HepG2 (cell line): ENCODE measurements at places on chromosomes 5 and 9. TPM values are rescaled to one million over a fixed set of nuclear protein-coding genes. Genes with fewer than 3 reads are reported as not detected.
A peak's percentile ranks its signal among the peaks of the same experiment; 100 is the strongest.

The LCN9 gene
- not detected in 2 replicates for total RNA-seq

- DNase-seq: no peak
These were observed 36.3 kb upstream of the CDH10 start for GRCh38 chr5:24681106-24681505.

DNA sequence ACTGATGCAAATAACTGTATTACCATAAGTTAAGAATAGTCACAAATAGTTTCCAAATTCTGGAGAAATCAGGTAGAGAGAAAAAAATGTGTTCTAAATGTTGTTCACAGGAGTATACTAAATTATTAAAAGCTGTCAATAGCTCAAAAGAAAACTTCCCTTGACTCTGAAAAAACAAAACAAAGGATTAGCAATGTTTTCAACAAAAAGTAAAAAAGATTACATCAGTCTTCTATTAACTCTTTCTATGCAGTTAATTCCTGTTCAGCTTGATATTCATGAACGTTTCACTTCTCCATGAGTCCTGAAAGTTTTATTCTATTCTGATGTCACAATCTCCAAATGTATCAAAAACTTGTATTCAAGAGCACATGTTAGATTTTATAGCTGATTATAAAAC lies 9.5 kb upstream of the CLTB start:
- no peak for DNase-seq

DNA sequence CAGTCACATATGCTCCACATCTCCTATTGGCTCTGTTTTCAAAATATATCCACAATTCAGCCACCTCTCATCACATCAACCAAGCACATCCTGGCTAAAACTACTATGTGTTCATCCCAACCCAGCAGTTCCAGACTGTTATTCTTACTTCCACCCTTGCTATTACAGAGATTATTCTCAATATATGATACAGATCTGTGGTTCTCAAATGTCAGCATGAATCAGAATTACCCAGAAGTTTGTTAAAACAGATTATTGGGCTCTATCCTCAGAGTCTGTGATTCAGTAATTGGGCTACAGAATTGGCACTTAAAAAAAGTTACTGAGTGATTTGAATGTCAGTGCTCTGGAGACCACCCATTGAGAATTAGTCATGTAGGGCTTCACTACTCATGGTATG lies 78.8 kb upstream of the IZUMO3 start:
- no peak for DNase-seq

The EFNA5 gene
- total RNA-seq: not detected in 2 replicates

The TMEM252 gene
- total RNA-seq: not detected in 2 replicates

DNA sequence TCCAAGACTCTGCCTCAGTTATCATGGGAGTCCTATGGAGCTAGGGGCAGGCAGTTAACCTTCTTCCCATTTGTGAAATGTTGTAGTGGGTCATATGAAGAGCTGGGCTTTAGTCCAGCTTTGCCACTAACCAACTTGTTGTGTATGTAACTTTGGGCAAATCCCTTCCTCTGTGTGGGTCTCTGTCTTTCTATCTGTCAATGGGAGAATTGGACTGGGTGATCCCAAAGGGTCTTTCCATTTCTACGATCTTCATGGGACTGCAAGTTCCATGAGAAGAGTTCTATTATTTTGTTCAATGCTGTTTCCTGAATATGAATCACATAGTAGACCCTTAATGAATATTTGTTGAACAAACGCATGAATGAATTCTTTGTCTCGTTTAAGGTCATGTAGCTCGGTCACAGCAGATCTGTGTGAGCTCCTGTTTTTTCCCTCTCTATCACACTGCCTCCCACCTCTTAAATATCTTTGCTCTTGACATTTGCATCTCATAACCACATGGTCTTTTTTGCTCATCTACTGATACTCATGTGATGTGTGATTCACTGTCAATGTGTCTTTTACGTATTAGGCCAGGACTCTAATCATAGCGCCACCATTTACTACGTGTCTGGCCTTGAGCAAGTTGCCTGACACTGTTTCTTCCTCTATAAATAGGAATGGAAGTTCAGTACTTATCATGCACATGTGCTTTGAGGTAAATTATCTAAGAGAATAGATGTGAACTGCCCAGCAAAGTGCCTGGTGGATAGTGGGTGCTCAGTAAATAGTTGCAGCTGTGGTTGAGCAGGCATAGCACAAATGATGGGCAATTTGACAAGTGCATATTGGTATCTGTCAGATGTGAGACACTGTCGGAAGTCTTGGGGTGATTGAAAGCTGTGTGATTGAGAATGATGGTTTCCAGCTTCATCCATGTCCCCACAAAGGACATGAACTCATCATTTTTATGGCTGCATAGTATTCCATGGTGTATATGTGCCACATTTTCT lies 37.4 kb downstream of the PTTG1 start:
- DNase-seq: no peak

- DNase-seq: peak; percentile 59
These were observed 47.2 kb downstream of the GPBP1 start for GRCh38 chr5:57221049-57221568.

GRCh38 chr5:56735849-56736641 lies 79.3 kb upstream of the MAP3K1 start:
- no peak for DNase-seq

- DNase-seq: no peak
These were observed 18.3 kb upstream of the TERT start for GRCh38 chr5:1312993-1313833.
